ENCODE measurements at places on chromosomes 13 and 19. TPM values are rescaled to one million over a fixed set of nuclear protein-coding genes. Genes with fewer than 3 reads are reported as not detected.

GRCh38 chr13:45296259-45296658 lies 44.7 kb downstream of the TPT1 start:
- H3K4me1 ChIP-seq = peaks cover 20% of the 10 kb centered on the region
- H3K36me3 ChIP-seq = no peaks in the 10 kb centered on the region
- DNase-seq = no peak
- H3K27ac ChIP-seq = no peak overlapping the region
- no peak overlapping the region for H3K4me3 ChIP-seq

DNA sequence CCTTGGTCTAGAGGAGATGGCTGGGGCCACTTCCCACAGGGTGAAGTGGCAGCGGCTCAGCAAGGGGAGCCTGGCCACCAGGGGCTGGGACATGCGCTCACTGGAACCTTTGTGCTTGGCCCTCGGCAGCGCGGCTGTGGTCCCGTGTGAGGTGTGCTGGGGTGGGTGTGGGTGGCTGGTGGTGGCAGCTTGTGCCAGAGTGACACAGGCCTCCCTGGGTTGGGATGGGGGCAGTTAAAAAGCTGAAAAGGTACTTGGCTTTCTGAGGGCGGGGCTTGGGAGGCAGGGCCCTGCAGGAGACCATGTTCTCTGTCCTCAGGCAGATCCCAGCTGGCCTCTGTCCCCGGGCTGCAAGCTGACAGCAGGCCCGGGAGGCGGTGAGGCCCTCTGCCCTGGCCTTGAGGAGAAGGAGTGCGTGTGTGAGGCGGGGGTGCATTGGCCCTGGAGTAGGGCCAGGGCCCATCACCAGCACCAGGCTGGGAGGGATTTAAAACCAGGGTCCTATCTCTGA lies 17.3 kb downstream of the MPND start:
- no peak overlapping the region for H3K27ac ChIP-seq
- no peak for DNase-seq
- H3K4me1 ChIP-seq = no peaks in the 10 kb centered on the region
- H3K4me3 ChIP-seq = no peak overlapping the region

GRCh38 chr13:98286799-98287198 lies 109.7 kb upstream of the RNF113B start:
- no peaks in the 10 kb centered on the region for H3K36me3 ChIP-seq
- DNase-seq = no peak
- H3K27ac ChIP-seq = no peak overlapping the region
- H3K27me3 ChIP-seq = no peaks in the 10 kb centered on the region

- H3K4me3 ChIP-seq = peak overlapping the region; percentile 93
- DNase-seq = peak; percentile 12
- peak overlapping the region; percentile 86 for H3K27ac ChIP-seq
- H3K27me3 ChIP-seq = no peaks in the 10 kb centered on the region
- peaks cover 18% of the 10 kb centered on the region for H3K4me1 ChIP-seq
- H3K36me3 ChIP-seq = peaks cover 21% of the 10 kb centered on the region
Measured at GRCh38 chr13:51453959-51454703, 1.3 kb upstream of the INTS6 start.

DNA sequence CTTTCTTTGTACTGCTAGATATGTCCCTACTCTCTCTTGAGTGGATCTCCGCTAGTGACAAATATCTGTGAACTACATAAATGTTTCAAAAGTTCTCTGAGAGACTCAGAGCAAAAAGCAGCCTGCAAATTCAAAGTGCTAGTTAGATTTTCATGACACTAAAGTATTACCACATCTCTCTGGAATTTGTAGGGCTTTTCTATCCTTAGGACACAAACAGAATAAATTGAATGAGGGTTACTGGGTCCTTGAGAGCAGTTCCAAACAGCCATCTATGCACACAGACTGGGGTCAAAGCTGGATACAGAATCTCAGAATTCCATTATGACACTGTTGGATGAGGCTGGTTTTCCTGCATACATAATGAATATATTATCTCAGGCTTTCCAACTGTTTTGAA lies 953.2 kb downstream of the DIAPH3 start:
- no peak overlapping the region for H3K4me3 ChIP-seq
- H3K27me3 ChIP-seq = no peaks in the 10 kb centered on the region
- no peaks in the 10 kb centered on the region for H3K36me3 ChIP-seq
- H3K27ac ChIP-seq = no peak overlapping the region
- no peak for DNase-seq
- no peaks in the 10 kb centered on the region for H3K4me1 ChIP-seq

DNA sequence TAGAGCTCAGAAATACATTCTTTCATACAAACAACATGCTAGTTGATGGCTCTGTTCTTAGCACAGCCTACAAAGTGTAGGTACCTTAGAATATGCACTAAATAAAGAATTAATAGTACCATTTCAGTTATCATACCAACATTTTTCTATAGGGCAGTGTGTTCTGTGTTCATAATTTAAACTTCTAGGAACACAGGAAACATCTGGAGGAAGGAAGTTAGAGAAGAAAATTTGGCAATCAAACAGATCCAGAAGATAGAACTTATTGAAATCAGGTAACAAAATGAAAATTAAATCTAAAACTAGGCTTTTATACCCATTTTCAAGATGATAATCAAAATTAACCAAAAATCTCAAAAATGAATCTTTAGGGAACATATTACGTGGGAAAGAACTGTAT lies 527.5 kb downstream of the DCT start:
- H3K4me1 ChIP-seq = no peaks in the 10 kb centered on the region
- H3K4me3 ChIP-seq = no peak overlapping the region
- H3K27me3 ChIP-seq = no peaks in the 10 kb centered on the region
- H3K27ac ChIP-seq = no peak overlapping the region

DNA sequence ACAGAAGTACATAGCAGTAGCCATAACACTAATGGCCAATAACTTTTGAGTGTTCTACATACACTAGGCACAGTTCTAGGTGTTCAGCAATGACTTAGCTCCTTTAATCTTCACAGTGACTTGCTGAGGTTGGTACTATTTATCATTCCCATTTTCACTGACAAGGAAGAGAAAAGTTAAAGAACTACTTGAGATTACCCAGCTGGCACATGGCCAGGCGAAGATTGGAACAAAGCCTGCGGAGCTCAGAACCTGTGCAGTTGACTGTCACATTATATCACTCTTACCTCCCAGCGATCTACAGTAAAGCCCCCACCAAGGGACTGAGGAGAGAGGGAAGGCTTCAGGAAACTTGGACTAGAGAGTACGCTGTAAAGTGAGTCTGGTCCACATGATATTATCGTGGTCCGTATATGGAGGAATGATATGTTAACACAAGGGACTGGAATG lies 42.4 kb upstream of the WDFY2 start:
- no peak for DNase-seq
- H3K27me3 ChIP-seq = no peaks in the 10 kb centered on the region
- no peak overlapping the region for H3K27ac ChIP-seq
- no peak overlapping the region for H3K4me3 ChIP-seq

GRCh38 chr13:50513300-50513877 lies 330.1 kb downstream of the DLEU7 start:
- no peak for DNase-seq
- H3K27ac ChIP-seq = no peak overlapping the region
- 0 out of 2 replicates have a peak, but pooled peaks cover 4% of the 10 kb centered on the region for H3K4me1 ChIP-seq
- no peaks in the 10 kb centered on the region for H3K36me3 ChIP-seq
- H3K4me3 ChIP-seq = no peak overlapping the region

- peak; percentile 98 for DNase-seq
- no peak overlapping the region for H3K4me3 ChIP-seq
- H3K27ac ChIP-seq = no peak overlapping the region
- no peaks in the 10 kb centered on the region for H3K27me3 ChIP-seq
Measured at GRCh38 chr13:79767126-79767525, 286.2 kb downstream of the NDFIP2 start.

GRCh38 chr19:35545855-35546381 lies 492 bp downstream of the TMEM147 start:
- peak overlapping the region; percentile 59 for H3K27ac ChIP-seq
- H3K4me3 ChIP-seq = peak overlapping the region; percentile 100
- peak; percentile 70 for DNase-seq
- no peaks in the 10 kb centered on the region for H3K27me3 ChIP-seq
- peaks cover 6% of the 10 kb centered on the region for H3K36me3 ChIP-seq
- H3K4me1 ChIP-seq = peaks cover 14% of the 10 kb centered on the region

- no peaks in the 10 kb centered on the region for H3K4me1 ChIP-seq
- H3K4me3 ChIP-seq = no peak overlapping the region
- no peaks in the 10 kb centered on the region for H3K27me3 ChIP-seq
- DNase-seq = peak; percentile 15
Measured at GRCh38 chr13:101989798-101990350, 412.0 kb downstream of the FGF14 start.

GRCh38 chr19:903266-903797 lies 9.7 kb downstream of the R3HDM4 start:
- no peaks in the 10 kb centered on the region for H3K27me3 ChIP-seq
- DNase-seq = no peak
- H3K4me3 ChIP-seq = no peak overlapping the region
- no peaks in the 10 kb centered on the region for H3K36me3 ChIP-seq

- H3K4me3 ChIP-seq = no peak overlapping the region
- peak; percentile 34 for DNase-seq
- H3K27me3 ChIP-seq = no peaks in the 10 kb centered on the region
- H3K36me3 ChIP-seq = peaks cover 20% of the 10 kb centered on the region
- H3K27ac ChIP-seq = no peak overlapping the region
Measured at GRCh38 chr19:17103177-17103576, 27.6 kb downstream of the MYO9B start.

DNA sequence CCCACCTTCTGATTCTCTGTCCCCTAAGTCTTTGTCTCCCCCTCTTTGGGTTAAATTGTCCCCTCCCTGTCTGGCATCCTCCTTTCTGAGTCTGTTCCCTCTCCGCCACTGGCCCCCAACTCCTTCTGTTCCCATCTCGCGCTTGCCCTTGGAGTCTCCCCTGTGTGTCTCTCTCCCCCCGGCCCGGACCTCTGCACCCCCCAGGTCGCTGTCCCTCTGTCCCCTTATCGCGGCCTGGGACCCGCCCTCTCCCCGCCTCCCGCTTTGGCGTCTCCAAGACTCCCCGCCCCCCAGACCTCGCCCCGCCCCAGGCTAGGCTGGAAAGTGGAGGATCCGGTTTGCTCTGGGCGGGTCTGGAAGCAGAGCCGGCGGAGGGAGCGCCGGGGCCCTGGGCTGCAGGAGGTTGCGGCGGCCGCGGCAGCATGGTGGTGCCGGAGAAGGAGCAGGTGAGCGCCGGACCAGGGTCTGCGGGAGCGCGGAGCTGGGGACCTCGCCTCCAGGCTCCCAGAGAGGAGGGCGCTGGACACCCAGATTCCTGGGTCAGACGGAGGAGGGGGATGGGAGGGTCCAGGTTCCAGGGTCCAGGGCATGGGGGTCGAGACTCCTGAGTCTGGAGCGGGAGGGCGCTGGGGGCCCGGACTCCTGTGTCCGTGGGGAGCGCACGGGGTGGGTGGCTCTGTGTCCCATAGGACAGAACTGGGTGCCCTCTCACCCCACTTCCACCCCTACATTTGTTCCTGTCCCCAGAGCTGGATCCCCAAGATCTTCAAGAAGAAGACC lies at the start of gene TRPM4:
TSS of gene TRPM4 (plus strand) at position 348 of the 780 bp plus-strand sequence. CDS start at position 423, 75 bp downstream.
- peaks cover 6% of the 10 kb centered on the region for H3K4me1 ChIP-seq
- H3K27me3 ChIP-seq = no peaks in the 10 kb centered on the region
- H3K27ac ChIP-seq = no peak within 1 kb of the TSS
- peak; percentile 94 for DNase-seq

- no peaks in the 10 kb centered on the region for H3K4me1 ChIP-seq
- H3K36me3 ChIP-seq = no peaks in the 10 kb centered on the region
- H3K27ac ChIP-seq = no peak overlapping the region
- no peak overlapping the region for H3K4me3 ChIP-seq
- no peaks in the 10 kb centered on the region for H3K27me3 ChIP-seq
Measured at GRCh38 chr13:41658057-41658661, 200.8 kb downstream of the RGCC start.

DNA sequence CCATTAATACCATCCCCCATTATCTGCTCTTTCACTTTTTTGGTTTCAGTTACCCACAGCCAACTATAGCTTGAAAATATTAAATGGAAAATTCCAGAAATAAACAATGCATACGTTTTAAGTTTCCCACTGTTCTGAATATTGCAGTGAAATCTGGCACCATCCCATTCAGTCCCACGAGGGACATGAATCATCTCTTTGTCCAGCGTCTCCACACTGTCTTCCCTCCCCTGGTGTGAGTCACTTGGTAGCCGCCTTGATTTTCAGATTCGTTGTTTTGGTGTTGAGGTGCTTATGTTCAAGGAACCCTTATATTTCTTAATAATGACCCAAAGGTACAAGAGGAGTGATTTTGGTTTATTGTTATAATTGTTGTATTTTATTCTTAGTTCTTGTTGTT lies 246.1 kb downstream of the DCT start:
- H3K4me3 ChIP-seq = no peak overlapping the region
- no peak overlapping the region for H3K27ac ChIP-seq
- H3K36me3 ChIP-seq = no peaks in the 10 kb centered on the region
- H3K27me3 ChIP-seq = no peaks in the 10 kb centered on the region
- DNase-seq = peak; percentile 39
- no peaks in the 10 kb centered on the region for H3K4me1 ChIP-seq

DNA sequence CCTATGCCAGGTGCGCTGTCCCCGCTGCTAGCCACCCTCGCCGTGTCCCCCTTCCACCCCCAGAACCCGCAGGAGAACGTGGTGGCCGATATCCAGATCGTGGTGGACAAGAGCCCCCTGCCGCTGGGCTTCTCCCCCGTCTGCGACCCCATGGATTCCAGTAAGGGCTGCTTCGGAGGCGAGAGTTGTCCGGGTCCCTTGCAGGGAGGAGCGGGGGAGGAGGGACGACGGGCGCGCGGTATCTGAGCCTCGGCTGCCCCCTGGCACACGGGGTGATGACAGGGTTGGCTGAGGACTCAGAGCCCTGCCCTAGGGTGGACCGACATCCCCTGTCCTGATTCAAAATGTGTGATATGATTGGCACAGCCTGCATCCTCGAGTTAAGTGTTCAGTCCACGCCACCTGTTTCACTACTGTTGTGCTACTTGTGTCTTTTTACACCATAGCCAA lies 653 bp downstream of the MVB12A start:
- no peak for DNase-seq
- peaks cover 15% of the 10 kb centered on the region for H3K4me1 ChIP-seq
- no peak overlapping the region for H3K27ac ChIP-seq

- no peaks in the 10 kb centered on the region for H3K36me3 ChIP-seq
- no peak overlapping the region for H3K4me3 ChIP-seq
- no peaks in the 10 kb centered on the region for H3K4me1 ChIP-seq
- no peak for DNase-seq
- no peak overlapping the region for H3K27ac ChIP-seq
Measured at GRCh38 chr13:60986301-60986700, 429.3 kb downstream of the PCDH20 start.

GRCh38 chr13:103671547-103671946 lies 605.3 kb upstream of the SLC10A2 start:
- DNase-seq = no peak
- H3K4me1 ChIP-seq = no peaks in the 10 kb centered on the region
- no peaks in the 10 kb centered on the region for H3K27me3 ChIP-seq
- no peak overlapping the region for H3K4me3 ChIP-seq
- no peaks in the 10 kb centered on the region for H3K36me3 ChIP-seq

The ANKRD24 gene
- 0.79 TPM for total RNA-seq

The FCGBP gene
- 5.8 TPM for total RNA-seq

The SKA3 gene
- 12.5 TPM for total RNA-seq

The METTL21C gene
- total RNA-seq = not detected

The NTN5 gene
- total RNA-seq = 2.9 TPM

The ZNF492 gene
- not detected for total RNA-seq

The PGLYRP1 gene
- total RNA-seq = not detected

The FFAR3 gene
- total RNA-seq = not detected

Data from PC-9 (cell line).